Effector memory CD4-positive, alpha-beta T cell (primary cell): ENCODE measurements at places on chromosomes 2 and 18.

DNA sequence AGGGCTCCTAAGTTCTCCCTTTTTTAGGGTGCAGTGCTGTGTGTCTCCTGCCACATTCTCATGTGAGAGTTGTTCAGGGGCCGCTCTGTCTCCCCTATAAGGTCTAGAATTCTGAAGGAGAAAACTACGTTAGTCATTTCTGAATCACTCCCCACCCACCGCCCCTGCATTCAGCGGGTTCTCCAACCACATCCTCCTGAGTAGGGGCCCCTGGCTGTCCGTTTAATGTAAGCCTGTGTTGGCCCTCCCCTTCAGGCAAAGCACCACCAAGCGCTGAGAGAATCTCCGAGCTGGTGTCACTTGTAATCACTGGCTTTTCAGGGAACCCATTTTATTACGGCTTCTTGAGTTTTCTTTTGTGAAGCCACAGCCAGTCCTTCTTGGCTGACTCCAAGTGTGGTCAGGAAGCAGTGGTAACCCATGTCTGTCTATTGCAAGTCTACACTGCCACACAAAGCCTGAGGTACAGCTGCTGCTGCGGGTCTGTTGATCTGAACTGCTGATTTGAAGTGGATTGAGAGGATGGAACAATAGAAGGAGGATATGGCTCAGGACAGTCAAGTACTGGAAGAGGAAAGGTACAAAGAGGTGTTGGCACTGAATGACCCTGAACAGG lies 16.9 kb downstream of the LCT start:
- peak; percentile 9 for DNase-seq

- no peak for DNase-seq
Observed at GRCh38 chr2:58503918-58504317, 262.8 kb upstream of the FANCL start.

GRCh38 chr2:143841935-143842334 lies 678.0 kb downstream of the ZEB2 start:
- DNase-seq: no peak

DNA sequence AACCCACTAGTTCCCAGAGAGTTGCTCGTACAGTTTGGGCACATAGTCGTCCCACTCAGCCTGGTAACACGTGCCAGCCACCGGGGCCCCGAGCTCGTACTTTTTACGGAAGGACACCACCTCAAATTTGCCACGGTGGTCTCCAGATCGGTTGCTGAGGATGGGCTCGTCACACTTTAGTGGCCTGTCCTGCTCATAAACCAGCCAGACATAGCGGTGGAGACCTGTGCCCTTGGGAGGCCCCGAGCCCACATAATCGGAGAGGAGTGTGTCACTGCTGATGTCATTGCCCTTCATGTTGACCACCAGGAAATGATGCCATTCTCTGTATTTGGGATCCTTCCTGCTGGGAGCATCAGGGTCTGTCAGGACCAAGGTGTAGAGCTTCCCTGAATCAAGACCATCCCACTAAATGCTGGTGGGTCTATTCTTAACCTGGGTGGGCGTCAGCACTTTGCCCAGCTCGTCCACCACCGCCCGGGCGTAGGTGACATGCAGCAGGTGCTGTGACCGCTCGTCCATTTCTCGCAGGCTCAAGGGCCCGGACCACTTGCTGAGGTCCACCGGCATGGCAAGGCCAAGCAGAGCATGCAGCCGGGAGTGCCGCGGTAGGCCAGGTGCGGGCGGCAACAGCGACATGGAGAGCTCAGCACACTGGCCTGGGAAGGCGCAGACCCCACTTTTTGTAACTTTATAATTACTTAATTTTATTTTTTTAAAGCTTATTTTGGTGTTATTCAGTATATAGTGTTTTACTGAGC lies 12.9 kb downstream of the RETSAT start:
- no peak for DNase-seq

DNA sequence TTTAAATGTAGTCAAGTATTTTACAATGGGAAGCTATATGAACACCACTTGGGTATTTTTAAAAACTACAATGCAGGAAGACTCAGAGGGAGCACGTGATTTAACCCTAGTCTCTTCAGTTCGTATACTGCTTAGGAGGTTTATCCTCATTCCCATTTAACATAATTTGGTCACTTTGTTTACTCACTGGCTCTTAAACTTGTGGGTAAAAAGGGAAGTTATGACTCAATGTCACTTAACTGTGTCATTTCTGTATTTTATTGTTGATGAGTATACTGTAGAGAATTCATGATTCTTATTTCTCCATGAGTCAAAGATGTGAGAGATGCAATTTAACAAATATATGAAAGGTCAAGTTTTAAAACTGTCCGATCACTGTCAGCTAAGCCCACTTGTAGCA lies 48.2 kb downstream of the SLC66A3 start:
- DNase-seq: no peak
